ENCODE measurements at places on chromosomes 4 and X. TPM values are rescaled to one million over a fixed set of nuclear protein-coding genes. Genes with fewer than 3 reads are reported as not detected.
A peak's percentile ranks its signal among the peaks of the same experiment; 100 is the strongest.

Gene CLIC2
- 27.5 TPM for total RNA-seq

Gene ELK1
- 55.5 TPM for total RNA-seq

Gene AFF2
- total RNA-seq: not detected

Gene STPG2
- total RNA-seq: 0.13 TPM

Gene FRAS1
- 0.66 TPM for total RNA-seq

Gene EDNRA
- total RNA-seq: 0.15 TPM

Gene ITGB1BP2
- 2.0 TPM for total RNA-seq

Gene FOXR2
- total RNA-seq: not detected

Gene RRH
- total RNA-seq: not detected

Gene PF4V1
- total RNA-seq: not detected

DNA sequence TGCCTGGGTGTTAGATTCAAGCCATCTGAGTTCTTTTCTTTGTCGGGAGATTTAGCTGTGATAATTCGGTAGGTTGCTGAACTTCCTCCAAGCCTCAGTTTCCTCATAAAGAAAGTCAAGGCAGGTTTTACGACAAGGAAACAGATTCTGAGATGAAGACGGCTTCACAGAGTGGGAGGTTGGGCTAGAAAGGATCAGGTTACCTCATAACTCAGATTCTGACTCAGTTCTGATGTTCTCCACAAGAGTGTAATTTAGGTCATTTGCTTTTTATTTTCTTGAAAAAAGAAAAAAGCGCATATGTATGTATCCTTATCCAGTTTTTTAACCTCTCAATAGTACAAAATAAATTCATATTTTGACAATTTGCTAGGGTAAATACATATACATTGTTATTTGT is 47.2 kb upstream of the ELOVL6 start:
- no peaks in the 10 kb centered on the region for H3K27me3 ChIP-seq
- H3K4me3 ChIP-seq: no peak overlapping the region
- H3K27ac ChIP-seq: no peak overlapping the region
- no peak for DNase-seq

GRCh38 chrX:69215161-69215875 is 50.1 kb upstream of the PJA1 start:
- DNase-seq: no peak
- H3K27ac ChIP-seq: no peak overlapping the region
- no peaks in the 10 kb centered on the region for H3K36me3 ChIP-seq
- H3K4me3 ChIP-seq: no peak overlapping the region

DNA sequence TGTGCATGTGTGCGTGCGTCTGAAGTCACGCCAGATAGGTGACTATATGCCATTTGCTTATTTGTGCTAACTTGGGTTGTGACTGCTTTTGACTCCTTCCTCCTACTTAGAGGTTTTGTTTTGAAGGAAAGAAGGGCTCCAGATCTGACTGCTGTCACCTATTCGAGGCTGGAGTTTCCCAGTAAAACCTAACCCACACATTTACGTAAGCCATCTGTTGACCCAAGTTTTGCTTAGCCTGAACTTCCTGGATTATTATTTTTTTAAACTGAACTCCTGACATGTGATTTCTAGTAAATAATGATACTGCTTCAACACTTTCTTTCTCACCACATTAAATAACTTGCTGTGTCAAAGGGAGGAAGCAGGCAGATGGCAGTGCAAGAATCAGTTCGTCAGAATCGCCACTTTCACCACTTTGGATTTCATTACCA is 41.5 kb downstream of the DTHD1 start:
- peak overlapping the region; percentile 93 for H3K27ac ChIP-seq
- peaks cover 65% of the 10 kb centered on the region for H3K4me1 ChIP-seq
- peak; percentile 64 for DNase-seq
- H3K4me3 ChIP-seq: no peak overlapping the region

- H3K4me3 ChIP-seq: no peak overlapping the region
- H3K36me3 ChIP-seq: no peaks in the 10 kb centered on the region
- H3K4me1 ChIP-seq: 0 out of 2 replicates have a peak, but pooled peaks cover 3% of the 10 kb centered on the region
- H3K27me3 ChIP-seq: no peaks in the 10 kb centered on the region
Measured at GRCh38 chr4:31294655-31295480, 574.7 kb downstream of the PCDH7 start.

DNA sequence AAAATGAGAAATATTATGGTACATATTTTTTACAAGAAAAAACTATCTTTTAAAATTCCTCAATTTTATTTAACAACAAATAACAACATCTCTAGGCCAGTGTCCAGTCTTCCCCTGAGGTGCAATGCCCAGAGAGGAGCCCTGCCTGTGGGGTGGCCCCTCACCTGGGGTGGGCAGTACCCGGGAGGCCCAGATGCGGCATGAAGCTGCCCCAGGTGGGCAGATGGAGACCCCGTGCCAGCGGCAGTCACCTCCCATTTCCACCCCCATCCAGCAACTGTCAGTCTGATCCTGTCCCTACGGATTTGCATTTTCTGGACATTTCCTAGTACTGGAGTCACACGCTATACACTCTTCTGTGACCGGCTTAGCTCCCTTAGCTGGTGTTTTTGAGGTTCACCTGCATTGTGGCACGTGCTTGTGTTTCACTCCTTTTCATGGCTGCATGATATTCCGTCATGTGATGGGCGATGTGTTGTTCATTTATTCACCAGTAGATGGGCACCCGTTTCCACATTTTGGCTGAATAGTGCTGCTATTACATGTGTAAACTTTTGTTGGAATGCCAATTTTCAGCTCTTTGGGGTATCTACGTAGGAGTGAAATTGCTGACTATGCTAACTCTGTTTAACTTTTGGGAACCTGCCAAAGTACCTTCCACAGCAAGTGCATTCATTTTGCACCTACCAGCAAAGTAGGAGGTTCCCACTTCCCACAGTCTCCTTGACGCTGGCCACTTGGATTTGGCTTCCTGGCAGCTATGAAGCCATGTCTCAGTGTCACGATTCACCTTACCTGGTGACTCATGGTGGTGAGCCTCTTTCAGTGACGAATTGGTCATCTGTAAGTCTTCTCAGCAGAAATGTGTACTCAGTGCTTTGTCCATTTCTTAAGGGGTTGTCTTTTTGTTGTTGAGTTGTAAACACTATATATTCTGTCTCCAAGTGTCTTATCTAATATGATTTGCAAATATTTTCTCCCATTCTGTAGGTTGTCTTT is 11.7 kb upstream of the MAEA start:
- no peak overlapping the region for H3K4me3 ChIP-seq
- DNase-seq: no peak
- H3K27ac ChIP-seq: no peak overlapping the region
- no peaks in the 10 kb centered on the region for H3K36me3 ChIP-seq
- H3K27me3 ChIP-seq: no peaks in the 10 kb centered on the region

- H3K27ac ChIP-seq: no peak overlapping the region
- H3K4me3 ChIP-seq: no peak overlapping the region
- no peaks in the 10 kb centered on the region for H3K27me3 ChIP-seq
- no peak for DNase-seq
Measured at GRCh38 chr4:123121241-123121907, 199.0 kb upstream of the NUDT6 start.

- no peak for DNase-seq
- H3K36me3 ChIP-seq: no peaks in the 10 kb centered on the region
- no peak overlapping the region for H3K27ac ChIP-seq
- no peak overlapping the region for H3K4me3 ChIP-seq
- H3K4me1 ChIP-seq: no peaks in the 10 kb centered on the region
Measured at GRCh38 chr4:128688033-128688721, 121.3 kb upstream of the JADE1 start.

- DNase-seq: peak; percentile 26
- H3K4me1 ChIP-seq: no peaks in the 10 kb centered on the region
- H3K4me3 ChIP-seq: no peak overlapping the region
- no peaks in the 10 kb centered on the region for H3K27me3 ChIP-seq
Measured at GRCh38 chr4:80365928-80366327, 30.4 kb downstream of the CFAP299 start.

- no peaks in the 10 kb centered on the region for H3K27me3 ChIP-seq
- H3K27ac ChIP-seq: no peak overlapping the region
- no peak for DNase-seq
- H3K4me1 ChIP-seq: no peaks in the 10 kb centered on the region
- H3K36me3 ChIP-seq: no peaks in the 10 kb centered on the region
Measured at GRCh38 chr4:85956293-85956945, 403.4 kb downstream of the MAPK10 start.

DNA sequence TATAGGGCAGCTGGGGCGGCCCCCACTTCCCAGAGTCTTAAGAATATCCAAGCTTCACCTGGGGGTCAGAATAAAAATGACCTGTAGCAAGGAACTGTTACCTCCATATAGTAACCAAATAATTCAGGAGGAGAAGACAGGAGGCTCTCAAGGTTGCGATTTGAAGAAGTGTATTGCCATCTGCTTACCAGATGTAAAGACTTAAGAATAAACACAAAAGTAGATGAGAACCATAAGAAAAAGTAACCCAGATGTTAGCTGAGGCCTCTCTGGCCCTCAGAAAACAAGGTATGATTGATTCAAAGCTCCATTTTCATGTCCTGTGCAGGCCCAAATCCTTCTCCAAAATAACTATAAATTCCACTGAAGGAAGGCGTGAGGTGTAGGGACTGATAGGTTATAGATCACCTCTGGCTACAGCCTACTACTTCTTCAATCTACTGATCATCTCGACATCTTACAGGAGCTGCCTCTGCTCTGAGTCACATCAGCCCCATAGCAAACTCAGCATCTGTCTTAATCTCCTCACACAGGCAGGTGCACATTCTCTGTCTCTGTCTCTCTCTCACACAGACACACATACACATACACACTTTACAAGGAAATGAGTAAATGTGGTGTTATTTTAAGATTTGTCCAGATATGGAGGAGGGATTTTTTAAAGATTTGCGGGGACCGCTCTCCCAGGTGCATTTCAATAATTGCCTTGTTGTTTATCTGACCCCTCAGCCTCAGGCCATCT is 193.9 kb upstream of the EDNRA start:
- no peak overlapping the region for H3K4me3 ChIP-seq
- H3K36me3 ChIP-seq: no peaks in the 10 kb centered on the region
- DNase-seq: no peak

DNA sequence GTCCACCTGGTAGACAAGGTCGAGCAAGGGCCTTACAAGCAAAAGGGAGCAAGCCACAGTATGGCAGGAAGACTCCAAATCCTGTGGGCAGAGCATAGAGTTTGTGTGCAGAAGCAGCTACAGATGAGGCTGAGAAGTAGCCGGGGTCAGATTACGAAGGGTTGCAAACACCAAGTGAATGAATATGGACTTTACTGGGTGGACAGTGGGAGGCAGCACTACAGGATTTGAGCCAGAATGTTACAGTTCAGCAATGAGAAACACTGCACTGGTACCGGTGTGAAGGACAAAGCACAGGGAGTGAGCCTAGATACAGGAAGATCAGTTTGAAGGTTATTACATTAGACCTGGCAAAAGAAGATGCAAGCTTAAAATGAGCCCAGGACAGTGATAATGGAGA is 46.1 kb upstream of the HOPX start:
- H3K27me3 ChIP-seq: no peaks in the 10 kb centered on the region
- peaks cover 4% of the 10 kb centered on the region for H3K4me1 ChIP-seq
- no peak overlapping the region for H3K4me3 ChIP-seq
- H3K36me3 ChIP-seq: no peaks in the 10 kb centered on the region

DNA sequence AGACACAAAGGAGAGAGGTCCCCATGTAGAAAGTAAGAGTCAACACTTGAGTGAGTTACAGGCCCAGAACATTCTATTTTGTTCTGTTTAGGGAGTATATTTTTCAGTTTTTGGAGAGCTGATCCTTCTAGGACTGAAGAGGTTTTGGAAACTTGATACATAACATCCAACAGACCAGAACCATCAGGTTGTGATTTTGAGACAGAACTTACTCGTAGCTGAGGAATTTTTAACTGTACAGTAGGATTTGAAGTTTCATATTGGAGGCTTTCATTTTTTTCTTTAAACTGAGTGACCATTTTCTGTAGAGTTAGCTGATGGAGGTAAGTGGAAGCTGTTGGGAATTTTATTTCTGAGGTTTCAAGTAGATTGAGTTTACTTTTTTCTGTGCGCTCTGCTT is 73.3 kb downstream of the NCAPG start:
- H3K27me3 ChIP-seq: no peaks in the 10 kb centered on the region
- H3K4me1 ChIP-seq: no peaks in the 10 kb centered on the region
- no peak overlapping the region for H3K27ac ChIP-seq
- H3K36me3 ChIP-seq: no peaks in the 10 kb centered on the region

DNA sequence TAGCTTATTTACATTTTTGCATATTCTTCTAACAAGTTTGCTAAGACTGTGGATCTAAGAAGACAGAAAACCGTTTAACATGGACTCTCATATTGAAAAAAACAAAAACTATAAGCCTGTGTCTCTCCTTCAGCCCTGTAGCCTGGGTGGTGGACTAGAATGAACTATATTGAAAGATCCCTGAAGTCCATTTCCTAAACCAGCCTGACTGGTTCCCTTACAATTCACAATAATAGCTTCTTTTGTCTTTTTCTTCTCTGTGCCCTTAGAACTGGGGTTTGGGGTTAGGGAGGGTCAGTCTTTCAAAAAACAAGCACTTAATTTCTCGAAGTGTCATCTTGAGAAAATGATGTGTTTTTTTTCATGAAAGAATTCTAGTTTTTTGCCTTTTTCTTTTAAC is 59.0 kb downstream of the GSTCD start:
- no peak overlapping the region for H3K27ac ChIP-seq
- no peak overlapping the region for H3K4me3 ChIP-seq
- no peaks in the 10 kb centered on the region for H3K4me1 ChIP-seq
- peaks cover 6% of the 10 kb centered on the region for H3K36me3 ChIP-seq
- no peaks in the 10 kb centered on the region for H3K27me3 ChIP-seq

DNA sequence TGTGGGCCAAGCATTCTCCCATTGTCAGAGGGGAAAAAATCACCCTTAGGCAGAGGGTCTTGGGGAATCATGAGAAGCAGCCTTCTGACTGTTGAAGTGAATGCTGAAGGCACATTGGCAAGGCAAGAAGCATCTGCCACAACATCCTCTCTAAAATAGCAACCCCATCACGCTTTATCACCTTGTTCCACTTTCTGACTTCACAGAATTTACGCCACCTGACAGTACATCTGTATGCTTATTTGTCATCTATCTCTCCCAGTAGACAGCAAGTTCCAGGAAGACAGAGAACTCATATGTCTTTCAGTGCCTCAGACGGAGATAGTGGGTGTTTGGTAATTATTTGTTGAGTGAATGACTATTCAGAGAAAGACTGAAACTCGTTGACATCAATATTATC is 68.4 kb upstream of the SCML1 start:
- no peaks in the 10 kb centered on the region for H3K4me1 ChIP-seq
- no peaks in the 10 kb centered on the region for H3K27me3 ChIP-seq
- DNase-seq: no peak
- H3K27ac ChIP-seq: no peak overlapping the region
- H3K4me3 ChIP-seq: no peak overlapping the region

- H3K4me3 ChIP-seq: no peak overlapping the region
- no peaks in the 10 kb centered on the region for H3K4me1 ChIP-seq
- no peaks in the 10 kb centered on the region for H3K27me3 ChIP-seq
- H3K36me3 ChIP-seq: no peaks in the 10 kb centered on the region
Measured at GRCh38 chrX:29229802-29230201, 642.6 kb downstream of the IL1RAPL1 start.

Data from GM12878 (cell line).